ENCODE measurements at places on chromosomes 11 and 22.
A peak's percentile ranks its signal among the peaks of the same experiment; 100 is the strongest.

- no peak for DNase-seq
Measured at GRCh38 chr11:128644576-128644975, 49.3 kb upstream of the FLI1 start.

DNA sequence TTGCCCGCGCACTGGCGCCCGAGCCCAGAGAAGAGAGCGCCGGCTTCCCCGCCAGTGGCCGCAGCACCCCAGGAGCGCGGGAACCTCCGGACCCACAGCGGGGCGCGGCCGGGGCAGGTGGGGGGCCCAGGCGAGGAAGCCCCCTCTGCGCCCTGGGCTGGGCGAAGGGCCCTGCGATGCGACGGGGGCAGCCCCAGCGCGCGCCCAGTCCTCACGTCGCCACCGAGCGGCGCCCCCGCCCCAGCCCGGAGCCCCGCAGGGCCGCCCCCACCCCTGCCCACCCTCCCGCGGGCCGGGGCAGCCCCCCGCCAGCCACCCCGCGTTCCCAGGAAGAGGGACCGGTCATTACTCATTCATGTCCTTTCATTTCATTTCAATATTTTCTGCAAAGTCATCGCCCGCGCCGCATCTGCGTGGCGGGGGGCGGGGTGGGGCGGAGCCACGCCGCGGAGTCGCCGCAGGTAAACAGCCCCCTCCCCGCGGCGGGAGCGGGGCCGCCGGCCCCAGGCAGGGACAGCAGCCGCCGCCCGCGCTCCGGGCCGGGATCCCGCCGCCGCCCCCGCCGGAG is 673 bp upstream of the PANX2 start:
- DNase-seq = peak; percentile 68

GRCh38 chr11:46948378-46949131 is 12.0 kb downstream of the CSTPP1 start:
- no peak for DNase-seq

DNA sequence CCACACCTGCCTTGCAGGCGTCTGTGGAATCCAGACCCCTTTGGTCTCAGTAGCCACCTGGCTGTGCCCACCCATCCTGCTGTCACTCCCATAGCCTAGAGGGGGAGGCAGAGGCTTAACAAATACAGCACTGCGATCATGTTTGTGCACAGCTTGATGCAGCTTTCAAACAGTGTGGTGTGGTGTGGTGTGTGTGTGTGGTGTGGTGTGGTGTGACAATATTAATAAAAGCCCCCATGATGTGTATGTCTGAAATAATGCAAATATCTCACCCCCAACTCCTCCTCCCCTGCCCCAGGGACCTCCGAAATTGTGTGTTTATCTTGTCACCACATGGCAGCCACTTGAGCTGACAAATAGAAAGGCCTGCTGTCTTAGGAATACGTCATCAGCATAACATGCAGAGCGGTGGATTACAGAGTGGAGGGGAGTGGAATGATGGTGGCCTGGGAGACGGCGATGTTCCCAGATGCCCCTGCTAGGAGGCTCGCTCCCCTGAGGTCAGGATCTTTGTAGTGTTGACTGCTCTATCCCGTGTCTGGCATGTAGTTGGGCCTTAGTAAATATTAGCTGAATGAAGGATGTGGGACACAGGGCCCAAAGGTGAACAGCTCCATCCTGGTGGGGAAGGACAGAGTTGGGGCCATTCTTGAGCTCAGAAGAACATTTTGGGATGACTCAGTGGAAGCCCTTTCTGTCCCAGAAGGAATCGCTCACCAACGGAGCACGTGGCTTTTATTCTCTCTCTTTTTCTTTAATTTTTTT is 2.8 kb downstream of the PDXP start:
- peak; percentile 72 for DNase-seq

Measured in brain (organoid and tissue), 16 donors.